ENCODE measurements at places on chromosomes 7 and 10. TPM values are rescaled to one million over a fixed set of nuclear protein-coding genes. Genes with fewer than 3 reads are reported as not detected.

INHBA gene
- 1.5 TPM for total RNA-seq

C1QL3 gene
- not detected for total RNA-seq

NAT16 gene
- total RNA-seq: not detected

RASA4B gene
- total RNA-seq: 3.2 TPM

ATP6V0A4 gene
- total RNA-seq: not detected
